ENCODE measurements at places on chromosomes 5 and 9. TPM values are rescaled to one million over a fixed set of nuclear protein-coding genes. Genes with fewer than 3 reads are reported as not detected.

DNA sequence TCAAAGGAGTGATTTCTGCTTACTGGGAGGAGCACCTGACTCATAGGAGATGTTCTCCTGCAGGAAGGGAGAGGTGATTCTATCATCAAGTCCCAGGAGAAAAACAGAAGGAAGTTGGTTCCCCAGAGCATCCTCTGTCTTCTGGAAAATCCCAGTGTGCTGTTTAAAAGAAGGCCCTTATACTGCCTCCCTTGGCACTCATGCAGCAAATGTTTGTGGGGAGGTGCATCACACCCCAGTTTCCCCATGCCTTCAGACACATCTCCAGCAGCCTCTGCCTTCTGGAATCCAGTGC lies 63.1 kb downstream of the PPARGC1B start:
- no peak for DNase-seq

DNA sequence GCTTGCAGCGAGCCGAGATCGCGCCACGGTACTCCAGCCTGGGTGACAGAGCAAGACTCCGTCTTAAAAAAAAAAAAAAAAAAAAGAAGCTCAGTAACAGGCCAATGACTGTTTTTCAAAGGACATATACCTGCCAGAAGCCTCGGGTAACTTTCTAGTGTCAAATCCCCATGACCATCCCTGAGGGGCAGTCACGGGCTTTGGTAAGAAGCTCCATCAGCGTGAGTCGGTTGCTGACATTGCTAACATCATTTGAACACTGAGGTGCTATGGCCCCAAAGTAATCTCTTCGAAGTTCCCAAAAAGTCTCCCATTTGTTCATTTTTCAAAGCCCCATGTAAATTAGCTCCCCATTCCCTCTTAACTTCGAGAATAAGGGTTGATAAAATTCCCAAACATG lies 11.6 kb downstream of the NAIP start:
- DNase-seq: no peak

DNA sequence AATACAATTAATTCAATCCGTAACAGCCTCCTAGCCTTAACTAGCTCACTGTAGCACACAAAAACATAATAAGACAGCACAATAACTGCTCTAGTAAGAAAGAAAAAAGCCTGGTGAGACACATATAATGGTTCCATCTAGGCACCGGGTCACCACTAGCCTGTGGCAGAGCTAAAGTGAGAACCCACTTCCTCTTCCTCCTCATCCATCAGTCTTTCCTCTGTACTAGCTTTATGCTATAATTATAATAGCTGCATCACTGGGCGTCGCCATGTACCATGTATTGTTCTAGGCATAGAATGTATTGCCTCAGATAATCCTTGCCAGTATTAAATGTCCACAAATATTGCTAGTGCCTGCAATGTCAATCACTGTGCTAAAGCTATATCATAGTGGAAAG lies 23.1 kb downstream of the ADRB2 start:
- DNase-seq: no peak

DNA sequence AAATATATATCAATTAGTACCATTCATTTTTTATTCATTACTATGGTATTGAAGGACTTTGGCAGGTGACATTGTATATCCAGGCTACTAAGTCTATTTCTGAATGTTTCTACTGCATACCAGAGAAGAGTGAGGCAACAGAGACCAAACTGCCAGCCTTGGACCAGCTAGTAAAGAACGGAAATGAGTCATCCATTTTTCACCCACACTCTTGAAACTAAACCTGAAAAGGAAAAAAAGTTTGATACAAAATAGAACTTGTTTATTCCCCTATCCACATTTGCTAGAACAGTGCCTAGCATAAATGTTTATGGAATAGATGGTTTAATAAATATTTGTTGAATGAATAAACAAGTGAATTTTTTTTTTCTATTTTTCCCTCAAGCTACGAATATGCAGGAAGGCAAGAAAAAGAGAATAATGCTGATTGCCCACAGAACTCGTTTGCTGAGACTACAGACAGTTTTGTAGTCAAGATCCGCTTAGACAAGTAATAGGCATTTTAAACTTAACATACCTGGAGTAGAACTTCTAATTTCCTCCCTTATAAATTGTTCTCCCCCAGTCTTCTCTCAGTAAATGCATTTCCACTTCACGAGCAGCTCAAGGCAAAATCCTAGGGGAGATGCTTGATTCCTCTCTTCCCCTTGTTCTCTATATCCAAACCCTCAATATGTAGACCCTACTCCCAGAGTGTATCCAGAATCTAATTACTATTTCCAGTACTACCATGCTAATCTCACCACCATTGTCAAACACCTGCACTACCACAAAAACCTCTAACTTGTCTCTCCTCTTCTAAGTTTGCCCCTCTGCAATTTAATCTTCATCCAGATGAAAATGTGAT lies 146.2 kb upstream of the RASA1 start:
- no peak for DNase-seq

The TMEM215 gene
- not detected for total RNA-seq
